ENCODE measurements at places on chromosomes 6 and 20.

DNA sequence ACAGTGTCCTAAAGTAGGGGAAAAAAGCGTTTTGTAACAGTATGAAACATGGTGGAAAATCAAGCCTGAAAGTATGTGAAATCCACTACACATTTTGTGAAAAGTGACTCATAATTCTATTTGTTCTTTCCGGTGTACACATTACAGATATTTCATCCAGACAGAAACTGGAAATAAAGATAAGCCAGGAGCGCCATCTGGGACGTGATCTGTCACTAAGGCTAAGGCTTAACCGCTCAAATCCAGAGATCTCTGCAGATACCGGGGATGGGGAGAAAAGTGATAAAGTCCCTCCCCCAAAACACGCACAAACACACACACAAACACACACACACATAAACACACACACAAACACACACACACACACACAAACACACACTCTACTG is 26.6 kb upstream of the SRSF6 start:
- no peak for DNase-seq

DNA sequence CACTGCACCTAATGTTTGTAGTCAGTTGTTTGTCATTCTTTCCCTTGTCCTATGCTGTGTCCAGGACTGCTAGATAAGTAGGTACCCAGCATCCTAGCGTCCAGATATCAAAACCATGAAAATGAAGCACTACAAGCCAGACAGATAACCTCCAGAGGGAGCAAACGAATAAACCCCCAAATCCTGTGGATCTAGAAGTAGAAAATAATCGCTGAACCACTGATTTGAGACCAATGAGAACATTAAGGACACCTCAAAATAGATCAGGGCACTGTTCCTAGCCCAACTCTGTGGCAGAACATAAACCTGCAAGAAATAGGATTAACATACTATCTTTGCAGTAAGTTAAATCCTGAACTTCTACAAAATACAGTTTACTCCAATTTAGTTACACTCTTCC is 1.1 kb upstream of the KLHL32 start:
- no peak for DNase-seq

DNA sequence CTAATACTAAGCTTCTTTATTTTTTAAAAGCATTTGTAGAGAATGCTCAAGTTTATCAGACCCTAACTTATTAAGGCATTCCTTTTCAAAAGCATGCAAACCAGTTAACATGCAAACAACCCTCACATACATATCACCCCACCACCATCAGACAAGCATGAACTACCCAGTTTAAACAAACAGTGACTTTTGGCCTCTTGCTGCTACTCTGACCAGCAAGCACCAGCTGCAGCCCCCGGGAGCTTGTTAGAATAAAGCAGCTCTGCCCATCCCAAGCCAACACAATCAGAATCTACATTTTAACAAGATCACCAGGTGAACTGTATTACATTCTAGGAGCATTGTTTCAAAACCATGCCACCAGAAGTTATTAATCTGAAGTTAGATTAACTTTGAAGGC is 5.9 kb upstream of the NUP153 start:
- DNase-seq, result no peak

- no peak for DNase-seq
Observed at GRCh38 chr20:19502169-19502568, 255.9 kb upstream of the RIN2 start.

DNA sequence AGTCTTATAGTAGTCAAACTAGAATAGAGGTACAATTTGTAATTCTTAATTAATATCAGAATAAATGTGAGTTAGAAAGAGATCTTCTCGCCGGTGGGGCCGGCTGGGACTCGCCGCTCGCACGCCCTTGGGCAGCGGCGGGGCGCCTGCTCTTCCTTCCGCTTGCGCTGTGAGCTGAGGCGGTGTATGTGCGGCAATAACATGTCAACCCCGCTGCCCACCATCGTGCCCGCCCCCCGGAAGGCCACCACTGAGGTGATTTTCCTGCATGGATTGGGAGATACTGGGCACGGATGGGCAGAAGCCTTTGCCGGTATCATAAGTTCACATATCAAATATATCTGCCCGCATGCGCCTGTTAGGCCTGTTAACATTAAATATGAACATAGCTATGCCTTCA is 123.7 kb upstream of the OGFRL1 start:
- DNase-seq, result no peak

DNA sequence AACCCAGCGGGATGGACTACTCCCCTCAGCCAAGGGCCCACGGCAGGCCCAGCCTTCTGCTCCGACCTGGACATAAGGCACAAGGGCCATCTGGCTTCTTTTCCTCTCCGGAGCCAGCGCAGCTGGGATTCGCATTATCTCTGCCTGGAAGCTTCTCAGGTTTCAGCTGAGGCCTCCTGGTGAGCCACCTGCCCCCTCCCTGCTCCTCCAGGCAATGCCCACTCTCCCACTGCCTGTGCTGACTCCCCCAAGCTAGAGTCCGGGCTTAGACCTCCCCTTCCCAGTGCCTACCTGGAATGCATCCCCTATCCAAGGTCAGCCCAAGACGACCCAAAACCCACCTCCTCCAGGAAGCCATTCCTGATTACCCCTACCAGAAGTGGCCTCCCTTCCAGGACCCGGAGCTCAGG is 60.7 kb downstream of the EZR start:
- DNase-seq, result peak; percentile 84

DNA sequence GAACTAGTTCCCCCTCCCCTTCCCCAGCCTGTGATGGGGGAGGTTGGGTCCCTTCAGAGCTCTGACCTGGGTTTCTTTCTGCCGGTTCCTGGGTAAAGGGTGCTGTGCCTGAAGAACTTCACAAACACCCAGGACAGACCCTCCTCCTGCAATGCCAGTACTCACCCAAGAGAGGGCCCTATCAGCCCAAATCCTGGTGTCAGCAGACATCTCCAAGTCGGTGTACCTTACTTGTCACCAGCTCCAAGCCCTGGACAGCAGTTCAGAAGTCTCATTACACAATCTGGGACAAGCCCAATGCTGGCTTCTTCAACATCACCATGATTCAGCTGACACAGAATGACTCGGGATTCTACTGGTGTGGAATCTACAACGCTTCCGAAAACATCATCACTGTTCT is 467 bp downstream of the TREML4 start:
- DNase-seq, result peak; percentile 21

GRCh38 chr6:29521006-29521680 is 33.4 kb upstream of the MAS1L start:
- no peak for DNase-seq

- DNase-seq, result no peak
Observed at GRCh38 chr20:51185277-51185676, 162.4 kb upstream of the KCNG1 start.

GRCh38 chr20:8005033-8005432 is 14.5 kb downstream of the TMX4 start:
- DNase-seq, result no peak

- DNase-seq, result no peak
Observed at GRCh38 chr6:39614393-39614950, 110.7 kb downstream of the KIF6 start.

- no peak for DNase-seq
Observed at GRCh38 chr6:10373642-10374359, 41.1 kb downstream of the TFAP2A start.

- no peak for DNase-seq
Observed at GRCh38 chr6:131782764-131783163, 25.1 kb upstream of the ENPP1 start.

DNA sequence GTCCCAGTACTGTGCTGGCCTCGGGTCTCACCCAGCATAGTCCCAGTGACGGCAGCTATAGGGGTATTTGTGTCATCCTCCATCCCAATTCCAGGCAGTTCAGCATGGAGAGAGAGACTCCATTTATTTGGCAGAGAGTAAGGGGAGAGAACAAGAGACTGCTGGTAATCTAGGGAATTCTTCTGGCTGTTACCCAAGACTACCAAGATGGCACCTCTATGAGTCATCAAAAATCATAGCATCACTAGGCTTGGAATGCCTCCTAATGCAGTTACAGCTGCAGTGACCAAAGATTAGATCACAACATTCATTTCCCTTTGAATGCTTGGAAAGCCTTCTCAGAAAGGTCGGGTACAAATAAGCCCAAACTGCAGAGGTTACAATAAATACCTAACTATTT is 660.4 kb upstream of the FLRT3 start:
- DNase-seq, result no peak

- DNase-seq, result no peak
Observed at GRCh38 chr6:129257196-129257595, 374.3 kb downstream of the LAMA2 start.

GRCh38 chr20:52104546-52105441 is 86.8 kb downstream of the ZFP64 start:
- peak; percentile 82 for DNase-seq

DNA sequence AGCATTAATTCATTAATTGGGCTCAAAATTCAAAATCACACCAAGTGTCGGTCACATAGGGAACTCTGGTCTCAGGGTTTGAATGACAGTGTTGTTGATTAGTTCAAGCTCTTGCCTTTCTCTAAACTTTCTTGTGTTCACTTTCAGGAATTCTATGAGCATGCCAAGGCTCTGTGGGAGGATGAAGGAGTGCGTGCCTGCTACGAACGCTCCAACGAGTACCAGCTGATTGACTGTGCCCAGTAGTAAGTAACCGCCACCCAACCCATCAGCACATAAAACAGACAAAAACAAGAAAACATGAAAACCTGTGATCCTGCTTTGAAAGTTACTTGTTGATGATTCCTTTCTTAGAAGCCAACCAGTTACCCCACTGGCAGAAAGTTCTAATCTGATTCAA is 52.7 kb downstream of the GNAS start:
- no peak for DNase-seq

DNA sequence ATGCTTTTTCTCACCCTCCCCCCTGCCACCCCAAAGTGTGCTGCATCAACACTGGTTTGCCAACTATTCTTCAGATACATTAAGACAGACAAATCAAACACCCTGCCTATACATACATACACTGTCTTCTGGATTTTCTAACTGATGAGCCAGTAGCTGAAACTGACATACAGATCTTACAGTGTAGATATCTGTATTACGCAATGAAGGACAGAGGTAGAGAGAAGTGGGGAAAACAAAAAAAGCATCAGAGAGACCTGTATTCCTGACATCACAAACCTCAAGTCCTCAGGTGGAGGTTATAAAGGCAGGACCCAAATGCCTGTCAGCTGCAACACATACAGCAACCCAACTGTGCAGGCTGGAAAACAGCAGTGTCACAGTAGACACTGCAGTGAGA is 535.4 kb downstream of the HACE1 start:
- no peak for DNase-seq

- DNase-seq, result peak; percentile 75
Observed at GRCh38 chr6:42010185-42010891, 40.0 kb upstream of the TAF8 start.

DNA sequence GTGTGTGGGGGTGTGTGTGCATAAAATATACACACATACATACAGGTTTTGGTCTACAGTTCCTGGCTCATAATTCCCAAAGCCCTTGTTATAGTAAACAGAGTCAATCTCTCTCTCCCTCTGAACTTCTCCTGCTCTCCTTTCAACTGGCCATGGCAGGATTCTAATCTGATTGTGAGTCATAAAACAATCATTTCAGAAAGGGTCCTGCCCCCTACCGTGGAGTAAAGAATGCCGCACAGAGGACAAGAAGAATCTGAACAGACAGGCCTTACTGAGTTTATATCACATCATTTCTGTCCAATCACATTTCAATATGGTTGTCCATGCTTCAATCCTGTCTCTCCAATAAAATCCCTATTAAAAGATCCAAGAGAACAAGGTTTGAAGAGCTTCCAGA is 416.9 kb downstream of the FRK start:
- no peak for DNase-seq

GRCh38 chr6:39520411-39520810 is 197.9 kb upstream of the KCNK16 start:
- DNase-seq, result no peak

GRCh38 chr6:170437719-170438401 is 115.2 kb downstream of the PSMB1 start:
- no peak for DNase-seq

DNA sequence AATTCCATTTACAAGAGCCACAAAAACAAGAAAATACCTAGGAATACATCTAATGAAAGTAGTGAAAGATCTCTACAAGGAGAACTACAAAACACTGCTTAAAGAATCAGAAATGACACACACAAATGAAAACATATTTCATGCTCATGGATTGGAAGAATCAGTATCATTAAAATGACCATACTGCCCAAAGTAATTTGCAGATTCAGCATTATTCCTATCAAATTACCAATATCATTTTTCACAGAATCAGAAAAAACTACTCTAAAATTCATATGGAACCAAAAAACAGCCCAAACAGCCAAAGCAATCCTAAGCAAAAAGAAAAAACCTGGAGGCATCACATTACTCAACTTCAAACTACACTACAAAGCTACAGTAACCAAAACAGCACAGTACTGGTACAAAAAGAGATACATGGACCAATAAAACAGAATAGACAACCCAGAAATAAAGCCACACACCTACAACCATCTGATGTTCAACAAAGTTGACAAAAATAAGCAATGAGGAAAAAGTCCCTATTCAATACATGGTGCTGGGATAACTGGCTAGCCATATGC is 24.3 kb downstream of the REV3L start:
- DNase-seq, result no peak

DNA sequence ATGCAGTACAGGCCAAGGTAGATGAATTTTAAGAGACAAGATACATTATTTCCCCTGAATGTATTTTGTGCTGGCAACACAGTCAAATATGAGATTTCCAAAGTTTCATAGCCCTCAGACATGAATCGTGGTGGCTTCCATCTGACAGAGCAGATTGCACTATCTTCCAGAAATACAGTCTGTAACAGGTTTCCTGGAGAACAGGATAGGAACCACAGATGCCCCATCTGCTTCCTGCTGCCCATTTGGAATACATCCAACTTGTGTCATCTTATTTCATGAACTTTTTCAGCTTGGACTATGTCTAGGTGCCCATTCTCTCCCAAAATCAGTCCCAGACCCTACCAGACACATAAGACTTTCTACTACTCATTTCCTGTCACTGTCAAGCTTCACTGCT is 426.0 kb downstream of the KIF16B start:
- DNase-seq, result no peak

GRCh38 chr6:37051138-37052026 is 45.9 kb downstream of the FGD2 start:
- DNase-seq, result peak; percentile 93

DNA sequence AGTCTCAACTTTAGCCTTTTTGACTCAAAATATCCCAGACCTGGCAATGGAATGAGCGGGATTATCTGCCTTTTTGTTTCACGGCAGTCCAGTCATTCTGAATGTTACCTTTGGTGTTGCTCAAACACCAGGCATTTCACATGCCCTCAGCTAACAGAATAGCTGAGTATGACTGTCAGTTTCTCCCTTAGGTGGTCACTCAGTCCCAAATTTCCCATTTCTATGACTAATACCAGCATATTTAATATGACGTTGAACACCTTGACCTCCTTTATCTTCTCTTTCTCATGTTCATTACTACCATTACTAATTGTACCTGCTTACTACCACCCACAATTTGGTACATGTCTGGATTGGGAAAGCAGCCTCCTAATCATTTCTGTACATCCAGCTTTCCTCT is 65.2 kb downstream of the EDN1 start:
- DNase-seq, result no peak

All from ELF-1 (cell line).